ENCODE measurements at places on chromosomes 1 and 21.

GRCh38 chr21:25639551-25640201, 618 bp downstream of the JAM2 start:
- peak; percentile 61 for DNase-seq

DNA sequence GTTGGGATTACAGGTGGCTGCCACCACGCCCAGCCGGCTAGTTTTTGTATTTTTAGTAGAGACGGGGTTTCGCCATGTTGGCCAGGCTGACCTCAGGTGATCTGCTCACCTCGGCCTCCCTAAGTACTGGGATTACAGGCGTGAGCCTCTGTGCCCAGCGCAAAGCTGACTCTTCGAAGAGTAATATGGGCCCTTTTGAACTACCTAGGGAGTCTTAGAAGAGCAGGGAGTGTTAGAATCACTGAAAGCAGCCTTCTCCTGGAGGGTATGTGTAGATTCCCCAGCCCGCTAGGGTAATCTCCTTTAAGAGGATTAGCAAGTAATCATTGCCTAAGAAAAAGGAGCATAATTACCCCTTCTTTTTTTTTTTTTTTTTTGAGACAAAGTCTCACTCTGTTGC, 6.5 kb upstream of the MAST2 start:
- no peak for DNase-seq

GRCh38 chr1:112298558-112298957, 97.5 kb upstream of the CTTNBP2NL start:
- no peak for DNase-seq

- DNase-seq: no peak
Observed at GRCh38 chr1:89954401-89954800, 40.5 kb upstream of the ZNF326 start.

All from stimulated activated naive CD8-positive, alpha-beta T cell treated with anti-CD3 and anti-CD28 coated beads, Interleukin-15, amount 100 ng/mL, for 72 hours (primary cell).